ENCODE measurements at places on chromosomes 5 and 9. TPM values are rescaled to one million over a fixed set of nuclear protein-coding genes. Genes with fewer than 3 reads are reported as not detected.
A peak's percentile ranks its signal among the peaks of the same experiment; 100 is the strongest.

COL27A1 gene
- total RNA-seq: 3.9 TPM

SARDH gene
- total RNA-seq: 2.0 TPM

- peak; percentile 66 for DNase-seq
- H3K27me3 ChIP-seq: no peaks in the 10 kb centered on the region
- H3K36me3 ChIP-seq: peaks cover 8% of the 10 kb centered on the region
- no peak overlapping the region for H3K27ac ChIP-seq
- peaks cover 3% of the 10 kb centered on the region for H3K4me1 ChIP-seq
Measured at GRCh38 chr9:34929506-34930102, 28.5 kb upstream of the PHF24 start.

GRCh38 chr5:132086277-132086794, 12.7 kb downstream of the CSF2 start:
- no peak overlapping the region for H3K27ac ChIP-seq
- H3K27me3 ChIP-seq: peaks cover 3% of the 10 kb centered on the region
- no peak overlapping the region for H3K4me3 ChIP-seq
- no peak for DNase-seq
- no peaks in the 10 kb centered on the region for H3K4me1 ChIP-seq
- H3K36me3 ChIP-seq: no peaks in the 10 kb centered on the region

KIF12 gene
- total RNA-seq: 0.93 TPM
